ENCODE measurements at places on chromosomes 7 and 10.

GRCh38 chr10:33569702-33570101 is 235.2 kb upstream of the NRP1 start:
- no peak for DNase-seq

GRCh38 chr7:65809259-65809981 is 63.5 kb upstream of the VKORC1L1 start:
- no peak for DNase-seq

DNA sequence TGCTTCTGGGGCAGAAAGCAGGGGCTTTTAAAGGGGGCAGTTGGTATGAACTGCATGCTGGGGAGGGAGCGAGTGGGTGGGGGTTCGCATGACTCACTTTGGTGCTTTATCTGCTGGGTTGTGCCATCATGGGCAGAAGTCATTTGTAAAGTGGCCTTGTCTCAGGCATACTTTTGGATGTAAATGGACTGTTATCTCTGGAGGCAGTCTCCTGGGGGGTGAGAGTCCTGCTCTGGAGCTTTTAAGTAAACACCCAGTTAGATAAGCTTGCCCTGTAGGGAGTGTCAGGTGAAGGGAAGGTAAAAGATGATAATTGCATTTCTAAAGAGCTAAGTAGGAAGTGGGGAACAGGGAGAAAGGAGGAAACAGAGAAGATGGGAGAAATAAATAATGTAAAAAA is 1.6 kb upstream of the GSTO1 start:
- no peak for DNase-seq

DNA sequence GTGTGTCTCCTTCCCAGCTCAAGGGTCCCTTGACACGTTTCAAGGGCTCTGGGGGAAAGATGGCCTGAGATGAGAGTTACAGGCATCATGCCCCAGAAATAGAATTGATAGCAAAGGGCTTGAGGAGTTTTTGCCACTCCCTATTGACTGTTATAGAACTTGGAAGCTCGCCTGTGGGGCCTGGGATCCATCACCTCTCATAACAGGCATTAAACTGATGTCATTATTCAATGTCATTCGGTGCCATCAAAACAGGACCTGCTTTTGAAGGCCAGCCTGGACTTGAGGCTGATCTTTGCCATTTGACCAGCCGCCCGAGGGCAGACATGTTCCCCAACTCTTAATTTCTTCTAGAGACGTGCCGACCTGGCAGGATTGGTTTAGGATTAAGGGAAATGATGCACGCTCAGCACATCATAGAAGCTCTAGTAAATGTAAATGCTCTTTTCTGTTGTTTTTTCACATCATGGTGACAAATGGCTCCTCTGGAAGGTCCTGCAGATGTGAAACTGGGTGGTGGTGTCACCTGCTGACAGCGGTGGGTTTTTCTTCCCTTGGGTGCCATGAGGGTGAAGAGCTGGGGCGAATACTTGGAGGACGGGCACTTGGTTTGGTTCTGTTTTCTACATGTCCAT is 16.7 kb upstream of the KLF6 start:
- DNase-seq: no peak

- no peak for DNase-seq
Observed at GRCh38 chr10:12225444-12225843, 29.5 kb downstream of the CDC123 start.

GRCh38 chr10:89271532-89271931 is 20.0 kb upstream of the LIPA start:
- no peak for DNase-seq

- no peak for DNase-seq
Observed at GRCh38 chr7:74253331-74253730, 868 bp downstream of the RFC2 start.

GRCh38 chr7:36650320-36650719 is 74.0 kb downstream of the AOAH start:
- DNase-seq: no peak

- no peak for DNase-seq
Observed at GRCh38 chr7:28575241-28575643, 162.9 kb downstream of the CREB5 start.

- no peak for DNase-seq
Observed at GRCh38 chr10:73262880-73263555, 10.6 kb upstream of the MRPS16 start.

- DNase-seq: no peak
Observed at GRCh38 chr7:133121175-133121844, 39.4 kb upstream of the CHCHD3 start.

DNA sequence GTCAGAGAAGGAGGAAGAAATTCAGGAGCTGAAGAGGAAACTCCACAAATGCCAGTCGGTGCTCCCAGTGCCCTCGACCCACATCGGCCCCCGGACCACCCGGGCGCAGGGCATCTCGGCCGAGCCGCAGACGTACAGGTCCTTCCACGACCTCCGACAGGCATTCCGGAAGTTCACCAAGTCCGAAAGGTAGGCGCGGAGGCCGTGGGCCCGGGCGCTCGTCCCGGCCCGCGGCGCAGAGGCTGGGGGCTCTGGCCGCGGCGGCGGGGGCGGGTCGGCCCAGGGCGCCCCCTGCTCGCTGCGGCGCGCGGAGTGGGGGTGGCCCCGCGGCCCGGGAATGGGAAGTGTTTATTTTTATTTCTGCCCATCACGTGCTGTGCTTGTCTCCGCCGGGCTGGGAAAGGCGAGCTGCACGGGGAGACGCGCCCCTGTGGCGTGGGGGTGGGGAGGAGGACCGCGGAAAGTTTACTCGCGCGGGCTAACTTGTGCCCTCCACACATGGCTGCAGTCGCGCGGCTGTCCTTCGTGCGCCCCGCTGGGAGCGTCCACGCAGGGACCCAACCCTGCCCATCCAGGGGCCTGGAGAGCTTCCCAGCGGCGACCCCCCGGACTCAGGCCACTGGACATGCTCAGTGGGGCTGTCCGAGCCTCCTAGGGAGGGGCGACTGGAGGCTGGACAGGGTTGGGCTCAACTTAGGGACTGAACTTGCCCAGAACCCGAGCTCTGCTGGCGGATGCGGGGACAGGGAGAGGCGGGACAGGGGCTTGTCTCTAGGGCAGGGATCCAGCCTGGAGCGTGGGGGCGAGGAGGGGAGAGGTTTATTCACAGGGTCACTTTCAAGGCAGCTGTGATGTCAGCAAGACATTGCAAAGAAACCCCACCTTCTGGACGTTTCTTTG is 82.6 kb upstream of the PRKG1 start:
- DNase-seq: no peak

DNA sequence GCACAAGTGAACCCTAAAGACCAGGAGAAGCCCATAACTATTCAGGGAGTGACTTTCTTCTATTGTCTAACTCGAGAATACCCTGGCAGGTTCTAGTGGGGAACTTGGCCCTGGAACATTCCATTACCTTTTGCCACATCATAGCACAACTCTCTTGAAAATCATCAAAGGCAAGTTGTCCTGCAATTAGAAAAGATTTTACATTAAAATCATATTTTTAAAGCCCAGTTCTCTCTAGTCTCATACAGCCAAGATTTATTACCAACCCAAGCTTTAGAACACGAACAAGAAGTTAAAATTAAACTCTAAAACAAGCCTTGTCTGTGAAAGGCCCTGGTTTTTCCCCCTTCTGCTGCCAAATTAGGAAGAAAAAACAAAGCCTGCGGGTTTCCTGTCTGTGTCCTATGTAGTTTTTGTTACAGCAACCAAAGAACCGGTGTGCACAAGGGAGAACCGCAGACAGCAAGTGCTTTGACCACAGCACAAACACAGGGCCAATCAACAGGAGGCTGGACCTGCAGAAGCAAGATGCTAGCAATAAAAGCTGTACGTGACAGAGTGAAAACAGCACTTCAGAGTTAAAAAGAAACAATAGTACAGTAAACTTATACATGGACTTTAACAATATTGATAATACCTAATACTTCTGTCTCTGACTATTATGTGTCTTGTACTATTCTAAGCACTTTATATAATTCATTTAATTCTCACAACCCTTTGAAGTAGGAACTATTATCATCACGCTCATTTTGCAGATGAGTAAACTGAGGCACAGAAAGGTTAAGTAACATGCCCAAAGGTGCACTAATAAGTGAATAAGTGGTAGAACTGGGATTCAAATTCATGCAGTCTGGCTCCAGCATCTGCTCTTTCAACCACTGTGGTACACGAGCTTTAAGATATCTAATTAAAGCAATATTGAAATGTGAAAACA is 65.8 kb downstream of the STK17A start:
- DNase-seq: peak; percentile 38

- DNase-seq: no peak
Observed at GRCh38 chr10:70212879-70213278, 20.4 kb downstream of the PPA1 start.

GRCh38 chr10:91540733-91541132 is 92.1 kb downstream of the PPP1R3C start:
- no peak for DNase-seq

DNA sequence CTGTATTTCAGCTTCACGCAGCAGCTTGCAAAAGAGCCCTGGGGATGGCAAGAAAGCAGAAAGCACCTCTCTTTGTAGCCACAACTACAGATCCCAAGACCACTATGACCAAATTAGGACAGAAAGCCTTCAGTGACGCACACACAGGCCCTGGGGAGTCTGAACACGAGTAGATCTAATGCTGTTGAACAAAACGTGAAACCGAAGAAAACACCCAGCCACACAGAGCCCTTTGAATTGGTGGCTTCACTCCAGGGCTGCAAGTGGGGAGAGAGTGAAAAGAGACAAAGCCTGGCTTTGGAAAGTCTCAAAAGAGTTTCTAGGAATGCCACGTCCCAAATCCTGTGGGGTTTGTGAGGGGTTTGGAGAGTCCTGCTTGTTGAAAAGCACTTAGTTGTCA is 28.4 kb downstream of the PLXNA4 start:
- no peak for DNase-seq

DNA sequence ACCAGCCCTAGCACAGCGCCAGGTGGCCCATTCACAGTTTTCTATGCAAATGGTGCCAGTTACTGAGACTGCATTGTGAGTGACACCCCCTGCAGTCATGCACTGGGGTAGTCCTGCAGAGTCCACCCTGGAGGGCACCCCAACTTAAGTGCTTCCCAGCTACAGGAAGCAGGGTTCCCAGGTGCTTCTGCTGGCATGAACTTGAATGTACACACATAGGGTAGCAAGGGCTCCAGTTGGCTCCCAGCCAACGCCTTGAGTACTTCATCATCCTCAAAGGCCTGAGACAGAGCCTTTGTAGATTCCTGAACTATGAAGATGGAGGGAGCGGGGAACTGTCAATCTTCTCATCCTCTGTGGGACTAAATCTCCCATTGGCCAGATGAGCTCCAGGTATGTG is 11.5 kb upstream of the NPFFR1 start:
- DNase-seq: no peak

GRCh38 chr7:150778738-150779301 is 21.3 kb downstream of the TMEM176B start:
- peak; percentile 48 for DNase-seq

DNA sequence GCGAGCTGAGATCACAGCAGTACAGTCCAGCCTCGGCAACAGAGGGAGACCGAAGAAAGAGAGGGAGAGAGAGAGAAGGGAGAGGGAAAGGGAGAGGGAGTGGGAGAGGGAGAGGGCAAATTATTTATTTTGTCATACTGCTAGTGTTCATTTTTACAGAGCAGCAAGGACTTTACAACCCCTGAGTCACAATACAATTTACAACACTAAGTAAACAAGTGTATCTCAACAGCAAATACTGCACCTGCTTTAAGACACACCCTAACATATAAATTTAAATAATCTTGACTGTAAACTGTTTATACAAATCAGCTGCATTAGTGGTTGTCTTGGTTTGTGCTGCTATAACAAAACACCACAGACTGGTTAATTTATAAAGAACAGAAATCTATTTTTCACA is 27.2 kb downstream of the HTR5A start:
- no peak for DNase-seq

GRCh38 chr7:5495581-5496375 is 72.1 kb upstream of the TNRC18 start:
- no peak for DNase-seq

- DNase-seq: no peak
Observed at GRCh38 chr10:119020627-119020946, 8.9 kb upstream of the NANOS1 start.

GRCh38 chr7:2003931-2004812 is 228.6 kb downstream of the MAD1L1 start:
- no peak for DNase-seq

DNA sequence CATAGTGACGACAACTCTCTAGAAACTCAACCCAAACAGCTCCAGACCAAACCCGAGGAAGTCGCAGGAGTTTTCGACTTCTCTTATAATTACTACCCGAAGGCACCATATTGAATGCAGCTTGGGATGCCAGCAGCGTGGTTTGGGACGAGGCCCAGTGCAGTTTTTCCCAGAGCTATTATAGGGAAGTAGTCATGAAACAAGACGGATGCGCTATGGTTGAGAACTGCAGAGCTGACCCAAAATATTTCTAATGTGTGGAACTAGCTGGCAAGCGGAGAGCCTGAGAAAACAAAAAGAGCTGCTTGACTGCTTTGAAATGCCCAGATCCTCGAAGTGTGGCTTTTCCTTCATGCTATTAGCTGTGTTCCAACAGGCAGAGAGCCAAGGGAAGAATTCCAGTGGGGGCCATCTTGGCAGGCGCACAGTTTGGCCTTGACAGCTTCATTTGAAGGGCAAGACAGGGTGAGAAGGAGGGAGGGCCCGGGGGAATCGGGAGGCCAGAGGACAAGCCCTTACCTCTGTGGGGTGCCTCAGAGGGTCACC is 122.7 kb downstream of the CUL2 start:
- no peak for DNase-seq

- no peak for DNase-seq
Observed at GRCh38 chr7:135798095-135798494, 49.5 kb upstream of the FAM180A start.

DNA sequence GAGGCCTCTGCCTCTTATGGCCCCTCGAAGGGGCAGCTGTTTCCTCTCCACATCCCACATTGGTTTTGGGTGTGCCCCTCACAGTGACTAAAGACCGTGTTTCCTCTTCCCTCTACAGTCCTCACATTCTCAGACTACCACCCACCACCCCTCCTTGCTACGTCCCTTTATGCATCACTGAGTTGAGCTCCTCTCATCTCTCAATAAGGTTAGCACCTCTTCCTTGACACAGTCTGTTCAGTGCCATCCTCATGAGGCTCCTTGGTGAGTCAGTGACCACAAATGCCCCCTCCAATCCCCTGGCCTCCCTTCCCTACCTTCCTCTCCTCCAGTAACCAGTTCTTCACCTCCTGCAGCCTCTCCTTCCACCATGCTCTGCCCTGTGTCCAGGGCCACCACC is 239.1 kb upstream of the MYO3A start:
- DNase-seq: no peak
